ENCODE measurements at places on chromosomes 5 and 9. TPM values are rescaled to one million over a fixed set of nuclear protein-coding genes. Genes with fewer than 3 reads are reported as not detected.

TRIM7 gene
- 29.9 TPM for total RNA-seq

OLFML2A gene
- 22.1 TPM for total RNA-seq

IL5 gene
- not detected for total RNA-seq

NUTM2F gene
- not detected for total RNA-seq

FAXDC2 gene
- 0.55 TPM for total RNA-seq

C7 gene
- not detected for total RNA-seq

SLC46A2 gene
- total RNA-seq, result not detected

GCNT4 gene
- 0.16 TPM for total RNA-seq

SHOC1 gene
- total RNA-seq, result not detected

OR1Q1 gene
- not detected for total RNA-seq

DND1 gene
- 0.47 TPM for total RNA-seq

NUP188 gene
- total RNA-seq, result 38.4 TPM

IRX1 gene
- total RNA-seq, result not detected

EDIL3 gene
- total RNA-seq, result 0.14 TPM

FBP2 gene
- 0.06 TPM for total RNA-seq

RAD50 gene
- total RNA-seq, result 27.0 TPM

TMEM174 gene
- not detected for total RNA-seq

TMEM8B gene
- 2.8 TPM for total RNA-seq

SLC6A19 gene
- total RNA-seq, result 0.38 TPM

SLCO4C1 gene
- not detected for total RNA-seq

SCGB3A2 gene
- not detected for total RNA-seq

TXNDC8 gene
- not detected for total RNA-seq

CCL27 gene
- not detected for total RNA-seq
